ENCODE measurements at places on chromosomes 2 and 18.

DNA sequence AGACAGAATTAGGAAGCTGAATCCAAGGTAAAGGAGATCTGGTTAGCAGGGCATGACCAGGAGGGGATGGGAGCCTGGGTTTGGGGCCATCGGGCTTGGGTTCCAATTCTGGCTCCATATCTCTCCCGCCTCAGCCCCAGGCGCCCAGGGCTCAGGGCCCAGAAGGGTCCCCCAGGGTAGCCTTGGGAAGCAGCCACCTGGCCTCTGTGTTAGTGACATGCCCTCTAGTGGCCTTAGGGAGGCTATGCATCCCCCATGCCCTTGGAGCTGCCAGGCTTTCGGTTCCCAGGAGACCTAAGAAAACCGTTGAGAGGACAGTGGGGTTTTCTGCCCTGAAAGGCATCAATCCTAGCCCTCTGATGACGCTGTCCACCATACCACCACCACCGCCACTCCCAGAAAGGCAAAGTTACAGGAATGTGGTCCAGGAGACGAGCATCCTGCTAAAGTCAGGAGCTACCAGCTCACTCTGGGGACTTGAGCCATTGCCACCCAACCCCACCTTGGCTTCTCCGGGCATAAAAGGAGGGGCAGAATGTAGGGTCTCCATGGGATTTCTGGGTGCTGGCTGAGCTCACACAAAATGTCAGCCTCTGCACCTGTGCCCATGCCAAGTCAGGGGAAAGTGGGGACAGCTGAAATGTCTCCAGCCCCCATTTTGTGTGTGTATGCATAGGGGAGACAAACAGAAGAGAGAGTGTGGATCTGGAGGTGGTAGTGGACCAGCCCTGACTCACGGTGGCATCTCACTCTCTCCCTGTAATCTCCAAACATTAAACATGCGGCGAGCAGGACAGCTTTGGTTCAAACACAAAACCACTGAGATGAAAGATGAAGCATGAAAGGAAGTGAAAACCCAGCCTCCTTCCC, 56.5 kb downstream of the EMX1 start:
- no peak for DNase-seq

- DNase-seq = no peak
Measured at GRCh38 chr2:57806449-57806968, 240.1 kb upstream of the VRK2 start.

DNA sequence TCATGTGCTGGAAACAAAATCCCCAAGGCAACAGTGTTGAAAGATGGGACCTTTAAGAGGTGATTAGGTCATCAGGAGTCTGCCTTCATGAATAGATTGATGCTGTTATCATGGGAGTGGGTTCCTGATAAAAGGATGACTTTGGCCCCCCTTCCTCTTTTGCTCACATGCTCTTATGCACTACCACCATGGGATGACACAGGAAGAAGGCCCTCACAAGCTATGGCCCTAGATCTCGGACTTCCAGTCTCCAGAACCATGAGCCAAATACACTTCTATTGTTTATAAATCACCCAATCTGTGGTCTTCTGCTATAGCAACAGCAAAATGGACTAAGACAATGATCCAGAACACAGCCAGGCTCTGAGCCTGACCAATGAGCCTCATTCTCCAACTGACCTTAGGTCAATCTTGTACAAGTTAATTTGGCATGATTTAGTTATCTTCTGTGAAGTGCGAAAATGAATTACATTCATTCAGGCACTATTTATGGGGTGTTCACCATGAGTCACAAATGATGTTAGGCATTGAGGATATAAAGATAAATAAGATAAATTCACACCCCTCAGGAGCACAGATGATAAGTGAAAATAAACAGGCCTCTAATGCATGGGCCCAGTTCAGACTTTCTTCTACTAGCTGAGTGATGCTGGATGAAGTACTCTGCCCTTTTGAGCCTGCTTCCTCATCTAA, 37.7 kb upstream of the NT5C1B start:
- no peak for DNase-seq

DNA sequence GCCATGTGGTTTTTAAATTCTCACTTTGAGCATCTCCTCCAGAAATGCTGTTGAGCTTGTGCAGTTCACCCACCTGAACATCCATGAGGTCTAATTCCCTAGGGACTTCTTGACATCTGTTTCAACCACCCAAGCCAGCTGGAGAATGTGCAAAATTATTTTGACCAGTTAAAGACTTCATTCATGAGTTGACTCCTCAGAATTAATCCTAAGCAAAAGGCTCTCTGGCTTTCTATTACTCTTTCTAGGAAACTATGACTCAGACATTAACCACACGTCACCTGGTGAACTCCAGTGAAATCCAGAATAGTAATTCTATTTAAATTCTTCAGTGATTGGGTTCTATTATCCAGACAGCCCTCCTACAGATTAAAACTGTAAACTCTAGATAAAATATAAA, 247.5 kb downstream of the NBAS start:
- no peak for DNase-seq

DNA sequence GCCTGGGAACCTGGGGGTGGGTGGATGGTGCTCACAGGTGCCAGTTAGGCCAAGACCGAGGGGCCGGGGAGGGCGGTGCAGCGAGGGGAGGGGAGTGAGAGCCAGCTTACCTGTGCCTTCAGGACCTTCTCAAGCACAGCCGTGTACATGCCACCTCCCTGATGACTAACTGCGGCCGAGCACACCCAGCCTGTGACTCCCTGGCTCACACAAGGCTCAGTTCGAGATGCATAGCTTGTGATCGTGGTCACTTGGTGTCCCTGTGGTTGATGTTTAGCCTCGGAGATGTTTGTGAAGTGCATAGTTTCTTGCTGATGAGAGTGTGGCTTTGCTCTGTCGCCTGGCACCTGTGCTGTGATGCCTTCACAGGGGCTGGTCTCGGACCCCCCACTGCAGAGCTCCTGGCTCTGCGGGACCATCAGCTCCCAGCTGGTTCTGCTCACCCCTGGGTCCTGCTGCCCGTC, 84.5 kb upstream of the ODC1 start:
- DNase-seq = no peak

GRCh38 chr2:151483546-151483945, 73.8 kb downstream of the RIF1 start:
- no peak for DNase-seq

DNA sequence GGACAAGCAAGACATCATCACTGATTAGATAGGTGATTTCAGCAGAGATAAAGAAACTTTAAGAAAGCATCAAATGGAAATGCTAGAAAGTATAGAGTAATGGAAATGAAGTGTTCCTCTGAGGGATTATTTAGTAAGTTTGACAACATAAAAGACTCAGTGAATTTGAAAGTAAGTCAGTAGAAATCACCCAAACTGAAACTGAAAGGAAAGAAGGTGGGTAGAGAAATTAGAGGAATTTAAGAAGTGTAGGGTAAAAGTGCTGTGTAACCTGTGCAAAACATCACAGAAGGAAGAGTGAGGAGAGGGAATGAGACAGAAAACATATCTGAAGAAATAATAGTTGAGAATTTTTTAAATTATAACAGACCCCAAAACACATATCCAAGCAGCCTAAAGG, 343.1 kb downstream of the CBLN2 start:
- DNase-seq = no peak

GRCh38 chr2:240603846-240604245, 17.3 kb downstream of the CAPN10 start:
- DNase-seq = no peak

DNA sequence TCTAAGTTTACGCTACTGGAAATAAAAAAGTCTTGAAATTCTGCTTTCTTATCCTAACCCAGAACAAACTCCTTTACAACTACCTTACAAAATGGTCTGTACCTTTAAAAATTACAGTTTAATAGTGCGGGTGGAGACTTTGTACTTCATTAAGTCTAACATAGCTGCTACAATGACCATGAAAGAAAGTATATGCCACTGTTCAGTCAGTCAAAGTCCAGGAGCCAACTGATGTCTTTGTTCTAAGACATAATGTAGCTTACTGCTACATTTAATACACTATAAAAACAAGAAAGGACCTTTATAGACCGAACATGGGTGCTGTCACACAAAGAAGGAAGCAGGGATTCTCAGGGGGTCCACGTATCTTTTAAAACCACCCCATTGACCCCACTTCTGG, 36.0 kb downstream of the IWS1 start:
- no peak for DNase-seq

Data from stimulated activated CD8-positive, alpha-beta memory T cell treated with anti-CD3 and anti-CD28 coated beads, Interleukin-7, amount 100 ng/mL, for 4 hours (primary cell).